ENCODE measurements at places on chromosomes 4 and X.

- DNase-seq: no peak
Measured at GRCh38 chr4:183291070-183291469, 29.0 kb downstream of the CLDN22 start.

DNA sequence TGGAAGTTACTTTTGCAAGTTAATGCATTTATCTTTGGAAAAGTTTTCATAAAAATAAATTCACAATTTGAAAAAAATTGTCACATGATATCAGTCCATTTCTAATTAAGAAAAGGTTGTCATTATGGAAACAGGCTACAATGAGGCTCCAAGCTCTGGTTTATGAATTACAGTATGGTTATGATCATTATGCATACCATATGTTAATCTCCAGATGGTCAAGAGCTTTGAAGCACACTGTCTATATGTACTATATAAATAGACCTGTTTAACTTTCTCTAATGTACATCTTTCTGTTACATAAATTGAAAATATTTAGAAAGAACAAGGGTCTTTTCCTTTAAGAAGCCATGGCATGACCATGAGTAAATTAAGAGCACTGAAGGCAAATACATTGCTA, 2338.8 kb downstream of the PCDH7 start:
- DNase-seq: no peak

- DNase-seq: no peak
Measured at GRCh38 chr4:119098306-119098705, 37.3 kb upstream of the MYOZ2 start.

DNA sequence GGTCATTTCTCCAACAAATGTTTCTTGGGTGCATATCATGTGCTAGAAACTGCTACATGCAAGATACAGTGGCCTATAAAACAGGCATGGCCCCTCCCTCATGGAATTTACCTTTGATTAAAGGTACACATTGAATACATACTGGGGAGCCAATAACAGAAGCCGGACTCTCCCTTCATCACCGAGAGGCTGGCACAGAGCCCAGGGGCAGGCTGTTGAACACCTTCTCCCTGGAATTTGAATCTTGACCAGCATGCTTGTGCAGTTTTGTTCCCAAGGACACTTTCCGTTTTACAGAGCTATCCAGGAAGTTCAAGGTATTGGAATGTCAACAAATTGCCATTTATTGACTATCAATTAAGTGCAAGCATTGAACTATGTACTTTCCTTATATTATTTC, 33.2 kb downstream of the PPARGC1A start:
- DNase-seq: no peak

DNA sequence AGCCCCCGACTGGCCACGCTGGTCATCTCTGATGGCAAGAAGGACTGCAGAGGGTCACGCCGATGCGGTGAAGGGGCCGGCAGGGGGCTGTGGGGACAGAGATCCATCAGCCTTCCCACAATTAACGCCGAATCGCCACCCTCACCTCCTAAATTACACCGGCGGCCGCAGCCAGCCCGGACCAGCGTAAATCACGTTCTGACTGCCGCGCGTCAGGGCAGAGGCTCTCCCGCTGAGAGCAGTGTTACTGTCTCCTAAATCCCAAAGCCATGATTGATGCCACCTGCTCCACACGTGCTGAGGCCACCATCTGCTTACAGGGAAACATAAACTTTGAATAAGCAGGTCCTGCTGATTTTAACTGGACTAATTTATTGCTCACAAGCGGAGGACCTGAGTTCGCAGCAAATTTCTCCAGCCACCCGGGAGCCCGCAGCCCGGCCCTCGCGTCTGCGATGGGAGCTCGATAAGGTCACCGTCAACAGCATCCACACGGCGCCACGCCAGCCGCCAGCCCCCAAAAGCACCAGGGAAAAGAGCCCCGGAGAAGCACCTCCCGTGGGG, 127.3 kb upstream of the NKX1-1 start:
- no peak for DNase-seq

DNA sequence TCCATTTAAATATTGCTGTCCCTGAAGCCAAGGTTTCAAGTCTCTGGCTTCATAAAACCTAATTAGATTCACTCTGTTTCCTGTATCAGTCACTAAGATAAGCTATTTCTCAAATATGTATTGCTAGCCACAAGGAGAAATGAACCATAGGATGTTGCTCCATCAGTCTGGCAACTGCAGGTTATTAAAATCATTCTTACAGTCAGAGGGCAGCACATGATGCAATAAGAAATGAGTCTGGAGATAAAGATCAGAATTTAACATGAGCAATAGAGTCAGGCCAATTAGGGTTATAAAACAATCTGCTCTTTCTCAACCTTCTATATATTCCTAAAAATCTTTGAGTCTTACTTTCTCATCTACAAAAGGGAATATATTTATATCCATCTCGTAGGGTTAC, 7.2 kb downstream of the PRKG2 start:
- DNase-seq: no peak

DNA sequence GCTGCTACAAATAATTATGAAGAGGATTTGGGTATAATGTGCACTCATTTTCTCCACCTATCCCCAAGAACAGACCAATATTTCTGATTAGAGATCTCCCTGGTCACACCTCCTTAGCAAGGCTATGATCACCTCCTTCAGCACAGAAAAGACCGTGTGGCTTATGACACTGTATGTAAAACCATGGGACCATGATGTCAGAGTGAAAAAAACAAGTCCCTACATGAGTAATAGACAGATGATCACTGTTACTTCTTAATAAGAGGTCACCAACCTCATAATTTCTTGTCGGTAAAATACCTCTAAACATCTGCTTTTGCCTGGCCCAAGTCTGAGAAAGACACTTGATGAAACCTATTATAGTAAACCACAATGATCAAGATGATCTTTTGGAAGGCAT, 330.6 kb upstream of the F9 start:
- DNase-seq: peak; percentile 47

DNA sequence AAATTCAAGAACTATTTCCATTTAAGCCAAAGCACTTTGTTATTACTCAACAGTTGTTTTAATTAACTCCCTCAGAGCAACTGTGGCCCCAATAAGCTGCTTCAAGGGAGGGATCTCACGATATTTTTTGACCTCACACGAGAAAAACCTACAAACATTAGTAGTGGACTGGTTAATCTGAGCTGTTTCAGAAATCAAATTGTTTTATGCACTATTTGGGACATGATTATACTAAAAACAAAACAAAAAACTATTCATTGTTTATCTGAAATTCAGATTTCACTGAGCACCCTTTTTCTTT, 74.3 kb downstream of the DCHS2 start:
- DNase-seq: no peak
